ENCODE measurements at places on chromosomes 11 and 22. TPM values are rescaled to one million over a fixed set of nuclear protein-coding genes. Genes with fewer than 3 reads are reported as not detected.

- H3K27me3 ChIP-seq = no peaks in the 10 kb centered on the region
- DNase-seq = no peak
- H3K36me3 ChIP-seq = no peaks in the 10 kb centered on the region
- no peak overlapping the region for H3K27ac ChIP-seq
- no peak overlapping the region for H3K4me3 ChIP-seq
- no peaks in the 10 kb centered on the region for H3K4me1 ChIP-seq
Observed at GRCh38 chr11:70717936-70718595, 319.7 kb downstream of the CTTN start.

The PKNOX2 gene
- total RNA-seq = 7.3 TPM

The NDUFS3 gene
- total RNA-seq = 69.8 TPM

GRCh38 chr11:88508759-88509581, 171.4 kb upstream of the CTSC start:
- no peaks in the 10 kb centered on the region for H3K4me1 ChIP-seq
- no peaks in the 10 kb centered on the region for H3K27me3 ChIP-seq

The C11orf97 gene
- total RNA-seq = 6.4 TPM

The VPREB3 gene
- not detected for total RNA-seq

The APOA5 gene
- total RNA-seq = not detected
